ENCODE measurements at places on chromosomes 12 and 14.

DNA sequence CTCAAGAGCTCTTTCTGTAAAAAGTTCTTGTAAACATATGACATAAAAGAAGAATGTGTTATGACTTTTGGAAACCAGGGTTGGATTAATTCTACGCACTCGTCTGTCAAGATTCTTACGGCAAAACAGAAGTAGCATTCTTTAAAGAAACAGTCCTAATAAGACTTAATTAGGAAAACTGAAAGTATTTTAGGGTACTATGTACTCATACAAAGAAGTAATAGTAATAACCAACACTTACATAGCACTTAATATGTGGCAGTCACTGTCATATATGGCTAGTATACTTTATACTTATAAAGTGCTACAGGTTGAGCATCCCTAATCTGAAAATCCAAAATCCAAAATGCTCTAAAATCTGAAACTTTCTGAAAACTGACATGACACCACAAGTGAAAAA lies 72.9 kb upstream of the ST8SIA1 start:
- H3K27me3 ChIP-seq: no peaks in the 10 kb centered on the region
- DNase-seq: no peak

DNA sequence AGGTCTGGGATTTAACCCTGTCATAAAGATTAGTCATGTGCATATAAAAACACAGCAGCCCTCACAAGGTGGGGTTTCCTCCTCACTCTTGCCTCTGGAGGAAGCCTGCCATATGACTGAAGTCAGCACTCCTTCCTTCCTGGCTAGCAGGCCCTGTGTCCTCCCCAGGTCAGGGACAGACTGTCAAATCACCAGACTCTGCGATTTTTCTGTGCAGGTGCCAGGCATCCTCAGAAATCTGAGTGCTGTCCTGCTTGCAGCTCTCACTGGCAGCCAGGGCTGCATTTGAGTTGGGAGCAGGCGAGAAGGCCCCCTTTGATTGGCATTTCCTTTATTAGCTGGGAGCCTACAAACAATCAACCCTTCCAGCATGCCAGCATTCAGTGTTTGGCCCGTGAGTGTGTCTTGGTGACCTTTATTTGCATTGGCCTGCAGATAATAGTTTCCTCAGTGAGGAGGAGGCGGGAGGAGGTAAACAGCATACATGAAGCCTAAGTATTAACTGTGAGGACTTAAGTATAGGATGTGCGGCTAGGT lies 183.8 kb upstream of the ARHGAP5 start:
- H3K36me3 ChIP-seq: no peaks in the 10 kb centered on the region
- H3K27ac ChIP-seq: no peak overlapping the region
- no peak for DNase-seq

- no peaks in the 10 kb centered on the region for H3K4me1 ChIP-seq
- no peak for DNase-seq
- no peaks in the 10 kb centered on the region for H3K36me3 ChIP-seq
- no peak overlapping the region for H3K4me3 ChIP-seq
- no peak overlapping the region for H3K27ac ChIP-seq
These were observed 167.1 kb downstream of the CRADD start for GRCh38 chr12:93844164-93844784.

GRCh38 chr14:104253223-104253822 lies 114.9 kb downstream of the KIF26A start:
- H3K27ac ChIP-seq: no peak overlapping the region
- no peak for DNase-seq
- H3K4me1 ChIP-seq: no peaks in the 10 kb centered on the region
- H3K27me3 ChIP-seq: no peaks in the 10 kb centered on the region

- no peak overlapping the region for H3K27ac ChIP-seq
- no peak for DNase-seq
- H3K4me1 ChIP-seq: peaks cover 4% of the 10 kb centered on the region
- H3K27me3 ChIP-seq: no peaks in the 10 kb centered on the region
These were observed 53.4 kb downstream of the ZFC3H1 start for GRCh38 chr12:71610031-71610795.

GRCh38 chr12:53069621-53070410 lies 9.4 kb downstream of the SPRYD3 start:
- H3K4me1 ChIP-seq: peaks cover 41% of the 10 kb centered on the region
- H3K36me3 ChIP-seq: no peaks in the 10 kb centered on the region
- DNase-seq: no peak

- H3K4me3 ChIP-seq: no peak overlapping the region
- no peak for DNase-seq
- no peaks in the 10 kb centered on the region for H3K36me3 ChIP-seq
- 0 out of 2 replicates have a peak, but pooled peaks cover 4% of the 10 kb centered on the region for H3K4me1 ChIP-seq
- no peaks in the 10 kb centered on the region for H3K27me3 ChIP-seq
These were observed 181.9 kb upstream of the NRXN3 start for GRCh38 chr14:77988096-77988870.

DNA sequence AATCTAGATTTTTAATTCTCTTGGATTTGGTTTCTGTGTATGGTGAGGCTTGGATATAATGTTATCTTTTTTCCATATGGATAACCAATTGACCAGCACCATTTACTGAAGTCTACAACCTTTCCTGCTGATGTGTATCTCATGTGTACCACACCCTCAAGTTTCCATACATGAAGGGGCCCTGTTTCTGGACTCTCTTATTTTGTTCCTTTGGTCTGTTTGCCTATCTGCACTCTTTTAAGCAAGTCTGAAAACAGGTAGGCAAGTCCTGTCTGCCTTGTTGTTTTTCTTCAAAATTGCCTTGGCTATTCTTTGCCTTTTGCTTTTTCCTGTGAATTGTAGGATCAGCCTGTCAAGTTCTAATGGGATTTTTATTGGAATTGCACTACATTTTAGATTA lies 44.6 kb downstream of the MAX start:
- 0 out of 2 replicates have a peak, but pooled peaks cover 7% of the 10 kb centered on the region for H3K36me3 ChIP-seq
- no peak for DNase-seq
- no peak overlapping the region for H3K4me3 ChIP-seq
- no peaks in the 10 kb centered on the region for H3K4me1 ChIP-seq
- no peak overlapping the region for H3K27ac ChIP-seq

GRCh38 chr14:104372390-104373054 lies 207.0 kb upstream of the C14orf180 start:
- H3K36me3 ChIP-seq: no peaks in the 10 kb centered on the region
- no peaks in the 10 kb centered on the region for H3K27me3 ChIP-seq
- DNase-seq: no peak
- H3K27ac ChIP-seq: no peak overlapping the region
- no peak overlapping the region for H3K4me3 ChIP-seq
- no peaks in the 10 kb centered on the region for H3K4me1 ChIP-seq

DNA sequence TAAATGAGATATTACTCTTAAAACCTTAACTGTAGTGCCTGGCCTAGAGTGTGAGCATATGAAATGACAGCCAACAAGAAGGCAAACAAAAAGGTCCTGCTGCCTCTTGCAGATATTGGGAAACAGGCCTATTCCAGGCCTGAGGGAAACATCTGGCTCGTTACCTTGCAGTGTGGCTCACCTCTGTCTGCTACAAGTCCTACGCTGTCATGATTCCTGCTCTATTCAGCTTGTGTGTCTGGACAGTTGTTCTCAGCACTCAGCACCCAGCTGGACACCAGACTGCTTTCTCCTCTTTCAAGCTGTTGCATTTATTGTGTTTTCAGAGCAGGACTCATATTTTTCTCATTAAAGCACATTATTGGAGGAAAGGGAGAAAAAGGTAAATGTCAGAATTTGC lies 113.5 kb downstream of the TMTC2 start:
- no peaks in the 10 kb centered on the region for H3K36me3 ChIP-seq
- no peaks in the 10 kb centered on the region for H3K4me1 ChIP-seq
- no peak for DNase-seq
- H3K27ac ChIP-seq: no peak overlapping the region
- no peaks in the 10 kb centered on the region for H3K27me3 ChIP-seq

- no peak overlapping the region for H3K27ac ChIP-seq
- peaks cover 20% of the 10 kb centered on the region for H3K4me1 ChIP-seq
- no peak for DNase-seq
- no peaks in the 10 kb centered on the region for H3K36me3 ChIP-seq
These were observed 20.4 kb downstream of the TTC9 start for GRCh38 chr14:70662080-70662479.

GRCh38 chr12:101850199-101850598 lies 19.4 kb upstream of the GNPTAB start:
- H3K4me3 ChIP-seq: no peak overlapping the region
- H3K27ac ChIP-seq: no peak overlapping the region
- no peaks in the 10 kb centered on the region for H3K27me3 ChIP-seq
- no peak for DNase-seq
- H3K36me3 ChIP-seq: no peaks in the 10 kb centered on the region

DNA sequence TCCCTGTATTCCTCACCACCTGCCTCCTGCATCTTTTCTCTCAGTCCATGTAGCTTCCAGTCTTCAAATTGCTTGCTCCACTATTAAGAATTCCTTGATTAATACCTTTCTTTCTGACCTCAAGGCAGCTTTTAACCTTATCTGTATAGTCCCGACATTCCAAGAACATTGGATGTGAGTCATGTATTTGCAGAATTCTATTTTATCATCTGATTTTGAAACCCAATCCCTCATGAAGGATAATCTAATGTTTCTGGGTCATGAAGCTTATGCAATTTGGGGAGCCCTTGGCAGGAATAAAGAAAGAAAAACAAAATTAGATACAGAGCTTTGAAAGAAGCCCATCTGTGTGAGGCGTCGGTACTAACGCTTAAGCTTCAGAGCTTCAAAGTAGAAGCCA lies 63.4 kb upstream of the CCND2 start:
- no peak for DNase-seq
- 0 out of 2 replicates have a peak, but pooled peaks cover 6% of the 10 kb centered on the region for H3K27me3 ChIP-seq
- H3K36me3 ChIP-seq: no peaks in the 10 kb centered on the region
- no peak overlapping the region for H3K27ac ChIP-seq
- no peaks in the 10 kb centered on the region for H3K4me1 ChIP-seq

DNA sequence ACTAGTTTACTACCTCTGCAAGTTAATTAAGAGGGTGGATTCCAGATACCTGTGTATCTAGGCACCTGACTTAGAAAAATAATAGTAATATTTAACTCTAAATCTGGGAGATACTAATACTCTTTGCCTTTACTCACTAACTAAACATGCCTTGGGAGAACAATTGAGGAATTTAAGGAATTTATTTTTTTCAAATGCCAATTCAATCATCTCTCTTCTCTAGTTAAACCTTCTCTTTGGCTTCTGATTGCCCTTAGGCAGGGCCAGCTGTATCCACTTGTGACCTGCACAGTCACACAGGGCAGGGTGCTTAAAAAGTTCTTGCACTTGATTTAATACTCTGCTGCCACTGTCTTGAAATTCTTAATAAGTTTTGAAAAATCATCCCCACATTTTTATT lies 142.4 kb downstream of the PLCZ1 start:
- H3K4me3 ChIP-seq: no peak overlapping the region
- H3K36me3 ChIP-seq: no peaks in the 10 kb centered on the region
- H3K27me3 ChIP-seq: no peaks in the 10 kb centered on the region
- peaks cover 6% of the 10 kb centered on the region for H3K4me1 ChIP-seq
- H3K27ac ChIP-seq: no peak overlapping the region

- no peaks in the 10 kb centered on the region for H3K36me3 ChIP-seq
- H3K4me1 ChIP-seq: no peaks in the 10 kb centered on the region
- DNase-seq: no peak
- H3K27ac ChIP-seq: no peak overlapping the region
- H3K4me3 ChIP-seq: no peak overlapping the region
These were observed 129.4 kb downstream of the SCARB1 start for GRCh38 chr12:124734224-124734788.

DNA sequence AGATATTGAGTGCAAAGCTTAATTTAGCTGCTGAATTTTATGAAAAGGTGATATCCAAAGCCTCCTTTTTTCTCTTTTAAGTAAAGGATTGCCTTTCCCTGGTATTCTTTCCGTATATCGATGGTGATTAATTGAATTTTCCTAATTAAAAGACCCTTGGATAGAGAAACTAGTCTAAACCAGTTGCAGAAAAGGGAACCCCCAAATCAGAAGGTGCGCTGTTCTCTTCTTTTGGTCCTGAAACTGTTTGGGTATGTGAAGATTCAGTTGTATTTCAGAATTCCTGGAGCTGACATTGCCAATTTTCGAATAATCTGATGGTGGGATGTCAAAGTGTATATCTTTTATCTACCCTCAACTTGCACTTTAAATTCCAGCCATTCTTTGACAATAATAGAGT lies 1.9 kb downstream of the GPHN start:
- peak; percentile 18 for DNase-seq
- H3K4me3 ChIP-seq: peak overlapping the region; percentile 93
- H3K27me3 ChIP-seq: no peaks in the 10 kb centered on the region
- no peaks in the 10 kb centered on the region for H3K4me1 ChIP-seq

DNA sequence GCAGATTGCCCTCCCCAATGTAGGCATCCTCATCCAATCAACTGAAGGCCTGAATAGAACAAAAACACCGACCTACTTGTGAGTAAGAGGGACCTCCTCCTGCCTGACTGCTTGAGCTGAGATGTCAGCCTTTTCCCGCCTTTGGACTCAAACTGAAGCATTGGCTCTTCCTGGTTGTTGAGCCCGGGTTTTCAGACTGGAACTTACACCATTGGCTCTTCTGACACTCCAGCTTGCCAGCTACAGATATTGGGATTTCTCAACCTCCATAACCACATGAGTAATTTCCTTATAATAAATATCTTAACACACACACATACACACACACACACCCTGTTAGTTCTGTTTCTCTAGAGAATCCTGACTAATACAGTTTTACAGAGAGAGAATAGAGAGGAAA lies 173.4 kb upstream of the NTF3 start:
- H3K4me3 ChIP-seq: no peak overlapping the region
- DNase-seq: peak; percentile 92
- H3K27ac ChIP-seq: peak overlapping the region; percentile 55
- H3K36me3 ChIP-seq: no peaks in the 10 kb centered on the region
- H3K4me1 ChIP-seq: peaks cover 28% of the 10 kb centered on the region
- 0 out of 2 replicates have a peak, but pooled peaks cover 3% of the 10 kb centered on the region for H3K27me3 ChIP-seq

- no peak overlapping the region for H3K4me3 ChIP-seq
- no peak overlapping the region for H3K27ac ChIP-seq
- H3K36me3 ChIP-seq: no peaks in the 10 kb centered on the region
- peak; percentile 62 for DNase-seq
- H3K27me3 ChIP-seq: peaks cover 40% of the 10 kb centered on the region
- no peaks in the 10 kb centered on the region for H3K4me1 ChIP-seq
These were observed 16.3 kb downstream of the ST8SIA1 start for GRCh38 chr12:22318108-22318737.

DNA sequence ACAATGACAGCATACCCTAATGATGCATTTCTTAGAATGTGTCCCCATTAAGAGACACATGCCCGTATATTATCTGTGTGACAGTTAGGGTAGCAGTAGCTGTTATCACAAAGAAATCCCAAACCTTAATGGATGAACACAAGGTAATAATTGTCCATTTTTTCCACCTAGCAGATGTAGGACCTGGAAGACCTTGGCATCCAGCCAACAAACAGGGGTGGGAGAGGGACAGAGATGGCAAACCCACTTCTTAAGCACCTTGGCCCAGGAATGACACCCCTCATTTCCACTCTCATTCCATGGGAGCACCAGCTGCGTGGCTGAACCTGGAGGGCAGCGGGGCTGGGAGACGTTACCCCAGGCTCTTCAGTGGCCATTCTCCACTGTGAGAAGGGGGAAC lies 679.0 kb downstream of the AACS start:
- H3K27ac ChIP-seq: no peak overlapping the region
- no peak overlapping the region for H3K4me3 ChIP-seq
- H3K36me3 ChIP-seq: no peaks in the 10 kb centered on the region
- H3K4me1 ChIP-seq: no peaks in the 10 kb centered on the region

Measured in GM23248 (cell line).